ENCODE measurements at places on chromosomes 5 and 9. TPM values are rescaled to one million over a fixed set of nuclear protein-coding genes. Genes with fewer than 3 reads are reported as not detected.

GRCh38 chr5:74232276-74232675 lies 408.3 kb downstream of the ENC1 start:
- DNase-seq, result no peak

- DNase-seq, result no peak
Measured at GRCh38 chr5:128020012-128020411, 63.6 kb upstream of the SLC12A2 start.

- DNase-seq, result no peak
Measured at GRCh38 chr5:150078802-150079689, 7.3 kb downstream of the CSF1R start.

FAM153A gene
- not detected for total RNA-seq

All from glutamatergic neuron (in vitro differentiated cells).